Neural crest cell (in vitro differentiated cells): ENCODE measurements at places on chromosomes 2 and 18. TPM values are rescaled to one million over a fixed set of nuclear protein-coding genes. Genes with fewer than 3 reads are reported as not detected.

GRCh38 chr18:8095947-8096570 is 513.2 kb upstream of the RAB12 start:
- DNase-seq: no peak

- DNase-seq: no peak
Observed at GRCh38 chr18:38651736-38652135, 1086.1 kb upstream of the CELF4 start.

The ANKRD30B gene
- not detected in 2 replicates for total RNA-seq

DNA sequence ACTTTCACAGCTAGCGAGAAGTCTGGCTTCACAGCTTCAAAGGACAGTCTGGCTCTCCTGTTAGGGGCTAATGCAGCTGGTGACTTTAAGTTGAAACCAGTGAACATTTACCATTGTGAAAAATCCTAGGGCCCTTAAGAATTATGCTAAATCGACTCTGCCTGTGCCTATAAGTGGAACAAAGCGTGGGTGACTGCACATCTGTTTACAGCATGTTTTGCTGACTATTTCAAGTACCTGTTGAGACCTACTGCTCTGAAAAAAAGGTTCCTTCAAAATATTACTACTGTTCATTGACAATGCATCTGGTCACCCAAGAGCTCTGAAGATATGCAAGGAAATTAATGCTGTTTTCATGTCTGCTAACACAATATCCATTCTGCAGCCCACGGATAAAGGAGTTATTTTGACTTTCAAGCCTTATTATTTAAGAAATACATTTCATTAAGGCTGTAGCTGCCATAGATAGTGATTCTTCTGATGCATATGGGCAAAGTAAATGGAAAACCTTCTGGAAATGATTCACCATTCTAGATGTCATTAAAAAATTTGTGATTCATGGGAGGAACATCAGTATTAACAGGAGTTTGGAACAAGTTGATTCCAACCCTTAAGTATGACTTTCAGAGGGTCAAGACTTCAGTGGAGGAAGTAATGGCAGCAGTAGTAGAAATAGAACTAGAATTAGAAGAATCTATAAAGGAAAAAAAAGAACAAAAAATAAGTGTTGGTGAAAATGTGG is 48.9 kb downstream of the POLR1A start:
- no peak for DNase-seq

DNA sequence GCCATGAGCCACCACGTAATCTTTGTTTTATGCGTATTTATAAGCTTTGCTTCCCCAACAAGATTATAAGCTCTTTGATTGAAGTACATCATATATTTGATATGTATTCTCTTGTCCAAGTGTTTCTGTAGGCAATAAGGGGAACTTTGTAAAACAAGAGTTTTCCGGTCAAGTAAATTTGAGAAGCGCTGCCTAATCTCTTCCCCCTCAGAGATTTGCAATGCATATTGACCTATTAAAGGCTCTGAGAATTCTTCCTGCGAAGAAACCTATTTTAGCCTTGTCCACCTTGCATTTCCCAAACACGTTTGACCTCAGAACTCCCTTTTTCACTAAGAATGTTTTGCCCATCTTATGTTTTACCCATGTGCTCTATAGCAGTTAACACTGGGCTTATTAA is 26.9 kb upstream of the CASP10 start:
- DNase-seq: no peak

DNA sequence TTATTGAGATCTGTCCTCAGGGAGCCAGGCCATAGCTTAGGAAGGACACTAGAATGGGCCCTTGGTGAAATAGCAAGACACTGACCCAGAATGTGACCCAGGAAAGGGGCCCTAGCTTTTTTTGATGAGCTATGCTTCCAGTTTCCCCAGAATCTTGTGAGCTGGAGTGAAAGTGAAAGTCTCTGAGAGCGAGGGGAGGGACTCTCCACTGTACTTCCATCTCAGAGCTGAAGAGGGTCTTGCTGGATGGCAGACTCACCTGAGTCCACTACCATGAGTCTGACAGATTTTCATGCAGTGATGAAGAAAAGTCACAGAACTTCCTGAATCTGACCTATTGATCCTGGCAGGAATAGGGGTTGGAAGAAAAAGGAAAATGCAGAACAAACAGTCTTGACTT is 3.1 kb downstream of the ARHGAP25 start:
- no peak for DNase-seq
